PC-3 (cell line): ENCODE measurements at places on chromosomes 12 and 14. TPM values are rescaled to one million over a fixed set of nuclear protein-coding genes. Genes with fewer than 3 reads are reported as not detected.

Gene RTN1
- total RNA-seq, result 0.40 TPM in 1 of 2 replicates, not detected in the other

Gene RAD51AP1
- 15.9 and 24.7 TPM in 2 replicates for total RNA-seq

Gene FAR2
- total RNA-seq, result 10.2 and 13.5 TPM in 2 replicates

Gene LRRC10
- not detected in 2 replicates for total RNA-seq

Gene OTX2
- total RNA-seq, result not detected in 2 replicates

Gene NRIP2
- not detected in 2 replicates for total RNA-seq
